Cardiac septum (tissue), 1 donor: ENCODE measurements at places on chromosomes 5 and 9. TPM values are rescaled to one million over a fixed set of nuclear protein-coding genes. Genes with fewer than 3 reads are reported as not detected.

DNA sequence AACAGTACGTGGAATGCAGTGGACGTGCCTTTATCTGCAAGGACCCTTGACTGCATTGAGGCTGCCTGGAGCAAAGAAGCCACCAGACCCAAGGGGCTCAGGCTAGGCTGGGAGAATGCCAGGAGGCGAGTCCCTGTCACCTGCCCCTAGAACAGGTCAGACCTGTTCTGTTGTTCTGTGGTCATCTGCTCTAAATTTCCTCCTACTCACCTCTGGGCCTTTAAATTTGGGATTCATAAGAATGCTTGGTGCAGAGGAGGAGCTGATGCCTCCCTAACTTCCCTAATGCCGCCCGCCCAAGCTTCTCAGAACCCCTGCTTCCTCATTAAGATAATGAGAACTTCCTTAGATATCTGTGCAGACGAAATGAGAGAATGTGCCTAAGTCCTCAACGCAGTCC is 32.0 kb downstream of the DAPK1 start:
- no peak for DNase-seq

GRCh38 chr9:120454467-120454866 is 125.5 kb downstream of the CDK5RAP2 start:
- DNase-seq: no peak

- DNase-seq: no peak
Measured at GRCh38 chr9:73701415-73702057, 549.9 kb downstream of the ANXA1 start.

- no peak for DNase-seq
Measured at GRCh38 chr5:168432903-168433302, 53.4 kb upstream of the RARS1 start.

LPCAT1 gene
- total RNA-seq: 14.7 TPM
